Small intestine (tissue), 16 donors: ENCODE measurements at places on chromosomes 4 and X.
A peak's percentile ranks its signal among the peaks of the same experiment; 100 is the strongest.

DNA sequence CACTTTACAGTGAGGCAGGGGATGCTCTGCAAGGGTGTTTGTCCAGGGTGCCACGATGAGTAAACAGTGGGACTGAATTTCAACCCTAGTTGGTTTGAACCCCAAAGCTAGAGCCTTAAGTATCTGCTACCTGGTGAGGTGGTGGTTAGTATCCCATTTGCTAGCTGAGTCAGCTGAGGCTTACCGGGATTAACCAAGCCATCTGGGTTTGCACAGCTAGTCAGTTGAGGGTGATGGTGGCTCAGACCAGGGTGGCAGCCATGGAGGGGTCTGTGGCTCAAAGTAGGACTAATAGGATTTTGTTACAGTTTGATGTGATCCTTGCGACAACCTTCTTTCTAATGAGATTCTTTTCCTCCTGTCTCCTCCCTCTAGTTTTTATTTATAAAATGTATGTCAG lies 1.9 kb downstream of the EVC start:
- no peak for DNase-seq

DNA sequence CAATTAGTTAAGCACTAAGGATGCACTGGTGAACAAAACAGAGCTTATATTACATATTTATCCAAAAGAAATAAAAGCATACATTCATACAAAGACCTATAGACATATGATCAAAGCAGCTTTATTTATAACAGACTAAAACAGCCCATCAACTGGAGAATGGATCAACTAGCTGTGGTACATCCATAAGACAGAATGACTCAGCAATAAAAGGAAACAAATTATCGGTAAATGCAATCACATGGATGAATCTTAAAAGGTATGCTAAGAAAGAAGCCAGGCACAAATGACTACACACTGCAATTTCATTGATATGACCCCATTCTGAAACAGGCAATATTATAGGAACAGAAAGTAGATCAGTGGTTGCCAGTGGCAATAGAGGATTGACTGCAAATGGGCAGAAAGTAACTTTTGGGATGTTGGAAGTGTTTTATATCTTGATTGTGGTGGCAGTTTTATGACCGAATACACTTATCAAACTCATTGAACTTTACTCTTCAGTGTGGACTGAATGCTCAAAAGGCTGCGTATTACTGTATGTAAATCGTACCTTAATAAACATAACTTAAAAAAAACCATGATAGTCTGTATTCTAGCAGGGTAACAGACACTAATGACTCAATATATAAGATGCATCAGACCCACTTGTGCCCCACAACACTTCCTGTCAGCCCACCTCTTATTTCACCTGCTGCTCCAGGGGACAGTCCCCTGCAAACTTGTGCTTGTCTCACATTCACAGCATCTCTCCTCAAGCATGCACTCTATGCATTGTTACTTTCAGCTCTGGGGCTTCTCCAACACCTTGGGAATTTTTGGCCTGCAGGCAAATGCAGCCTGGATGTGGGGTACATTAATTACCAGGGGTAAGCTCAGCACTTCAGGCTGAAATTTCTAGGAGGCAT lies 59.1 kb downstream of the MID1IP1 start:
- DNase-seq = peak; percentile 42

- no peak for DNase-seq
Observed at GRCh38 chr4:2390784-2391421, 27.5 kb downstream of the ZFYVE28 start.

DNA sequence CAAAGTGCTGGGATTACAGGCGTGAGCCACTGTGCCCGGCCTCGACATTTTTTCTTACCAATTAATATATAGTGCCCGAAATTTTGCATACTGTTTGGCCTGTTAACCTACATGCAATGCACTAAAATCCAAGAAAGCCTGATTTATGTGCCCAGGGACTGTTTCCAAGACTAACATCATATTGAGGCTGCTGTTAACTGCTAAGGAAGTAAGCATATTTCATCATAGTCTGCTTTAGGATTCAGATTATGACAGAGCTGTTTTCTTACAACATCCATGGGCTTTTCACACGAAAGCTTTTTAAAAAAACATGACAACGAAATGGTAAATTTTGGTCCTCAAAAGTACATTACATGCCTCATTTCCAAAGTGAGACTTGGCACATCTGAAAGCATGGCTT lies 84.4 kb downstream of the STOX2 start:
- DNase-seq = no peak

- DNase-seq = no peak
Observed at GRCh38 chrX:25941559-25942250, 196.4 kb upstream of the MAGEB18 start.
